ENCODE measurements at places on chromosomes 16 and 17.

DNA sequence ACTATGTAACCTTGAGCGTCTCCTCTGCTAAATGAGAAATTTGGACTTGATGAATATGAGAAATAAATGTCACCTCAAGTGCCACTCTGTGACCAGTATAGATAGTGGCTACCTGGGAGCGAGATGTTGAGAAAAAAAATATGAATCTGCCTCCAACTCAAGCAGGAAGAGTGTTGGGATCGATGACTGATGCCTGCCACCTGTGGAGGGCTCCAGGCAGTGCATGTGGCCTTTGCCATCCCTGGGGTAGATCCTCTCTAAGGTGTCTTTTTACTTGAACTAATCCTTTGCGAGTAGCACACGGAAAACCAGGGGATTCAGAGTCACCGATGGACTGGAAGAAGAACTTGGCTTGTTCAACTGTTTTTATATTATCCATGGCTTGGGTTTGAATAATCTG is 9.4 kb downstream of the CCDC182 start:
- no peak for DNase-seq

- no peak for DNase-seq
Observed at GRCh38 chr16:84368308-84368996, at the start of gene ATP2C2. Gene ATP2C2, plus strand, starts transcription at chr16:84368538. Its CDS starts 78 bp downstream, at chr16:84368616.

DNA sequence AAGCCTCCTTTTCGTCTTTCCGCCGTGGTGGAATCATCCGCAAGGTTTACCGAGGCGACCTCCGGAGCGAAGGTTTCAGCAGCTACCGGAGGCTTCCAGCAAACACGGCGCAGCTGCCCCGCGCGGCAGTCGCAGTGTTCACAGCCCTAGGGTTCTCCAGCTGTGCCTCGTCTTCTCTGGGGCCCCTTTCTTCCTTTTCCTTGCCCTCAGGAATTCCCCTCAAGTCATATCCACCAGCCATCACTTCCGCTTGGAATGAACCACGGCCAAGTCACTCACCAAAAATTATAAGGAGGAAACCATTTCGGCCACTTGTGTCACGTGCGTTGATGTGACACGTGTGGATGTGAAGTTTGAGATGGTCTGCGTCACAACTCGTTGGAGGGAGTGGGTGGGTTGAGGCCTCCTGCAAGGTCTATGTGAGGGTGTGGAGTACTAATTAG is 636 bp upstream of the ERN1 start:
- no peak for DNase-seq

GRCh38 chr17:48143629-48144028 is 36.1 kb downstream of the SNX11 start:
- no peak for DNase-seq

DNA sequence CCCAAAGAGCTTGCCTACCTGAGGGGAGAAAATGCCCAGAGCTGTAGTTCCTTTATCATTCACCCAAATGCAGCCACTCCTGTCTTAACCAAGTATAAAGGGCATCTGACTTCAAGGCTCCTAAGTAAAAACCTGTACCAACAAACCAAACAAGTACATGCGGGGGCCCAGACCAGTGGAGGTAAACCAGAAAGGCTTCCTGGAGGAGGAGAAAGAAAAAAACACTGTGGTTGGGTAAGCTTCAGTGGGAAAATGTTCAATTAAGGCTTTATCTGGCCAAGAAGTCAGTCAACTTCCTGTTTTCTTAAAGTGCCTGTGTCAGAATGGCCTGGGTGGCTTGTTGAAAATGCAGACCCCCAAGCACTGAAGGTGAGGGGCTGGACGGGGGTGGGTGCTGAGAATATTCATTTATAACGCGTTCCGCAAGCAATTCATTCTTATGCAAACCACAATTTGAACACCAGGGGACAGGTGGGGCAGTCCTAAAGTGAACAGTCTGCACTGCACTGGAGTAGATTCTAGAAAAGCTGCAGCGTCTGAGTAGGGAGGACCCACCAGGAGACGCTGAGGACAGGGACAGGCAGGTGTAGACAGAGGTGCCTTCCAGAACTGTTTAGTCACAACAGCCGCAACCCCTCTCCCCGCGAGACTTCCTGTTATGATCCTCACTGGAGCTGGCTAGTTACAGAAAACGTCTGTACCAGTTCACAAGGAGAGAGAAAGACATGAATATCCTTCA is 467.1 kb downstream of the SOX9 start:
- no peak for DNase-seq

GRCh38 chr16:87324411-87325275 is 7.5 kb upstream of the C16orf95 start:
- no peak for DNase-seq

GRCh38 chr17:44376124-44376523 is 12.5 kb upstream of the FAM171A2 start:
- DNase-seq = no peak

- DNase-seq = no peak
Observed at GRCh38 chr16:22388101-22388644, 13.8 kb upstream of the CDR2 start.

GRCh38 chr17:80352991-80353665 is 61.8 kb upstream of the ENDOV start:
- no peak for DNase-seq

GRCh38 chr16:82481455-82481854 is 145.3 kb upstream of the CDH13 start:
- no peak for DNase-seq

DNA sequence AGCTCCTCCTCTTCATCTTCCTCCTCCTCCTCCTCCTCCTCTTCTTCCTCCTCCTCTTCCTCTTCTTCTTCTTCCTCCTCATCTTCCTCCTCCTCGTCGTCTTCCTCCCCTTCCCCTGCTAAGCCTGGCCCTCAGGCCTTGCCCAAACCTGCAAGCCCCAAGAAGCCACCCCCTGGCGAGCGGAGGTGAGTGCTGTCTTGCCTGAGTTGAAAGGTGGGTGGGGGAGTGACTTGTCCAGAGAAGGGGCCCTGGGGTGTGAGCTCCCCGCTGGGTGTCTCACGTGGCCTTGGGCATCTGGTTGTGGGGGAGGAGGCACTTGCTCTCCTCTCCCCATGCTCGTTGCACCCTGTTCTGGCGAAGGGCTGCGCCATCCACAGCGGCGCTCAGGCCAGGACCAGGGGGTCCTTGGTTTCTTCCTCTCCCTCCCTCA is 8.0 kb downstream of the ELOB start:
- DNase-seq = no peak

- DNase-seq = no peak
Observed at GRCh38 chr17:27631411-27631760, 398 bp downstream of the LGALS9 start.

GRCh38 chr16:88907768-88908167 is 41.3 kb upstream of the PABPN1L start:
- no peak for DNase-seq

GRCh38 chr16:54061454-54061853 is 225.1 kb downstream of the IRX3 start:
- no peak for DNase-seq

GRCh38 chr17:3556916-3557767 is 470 bp downstream of the TRPV3 start:
- no peak for DNase-seq

GRCh38 chr16:85650844-85651628 is 37.7 kb downstream of the GINS2 start:
- no peak for DNase-seq

- no peak for DNase-seq
Observed at GRCh38 chr16:67028167-67028695, 718 bp upstream of the CBFB start.

- peak; percentile 90 for DNase-seq
Observed at GRCh38 chr16:569445-570254, at the start of gene PIGQ. Gene PIGQ, plus strand, starts transcription at chr16:569968. Its CDS starts 4,107 bp downstream, at chr16:574075.

GRCh38 chr17:67343237-67343636 is 23.1 kb downstream of the PSMD12 start:
- no peak for DNase-seq

GRCh38 chr17:36529121-36529520 is 5.5 kb downstream of the MYO19 start:
- no peak for DNase-seq

GRCh38 chr17:8138374-8138671 is 13.9 kb downstream of the PER1 start:
- no peak for DNase-seq

GRCh38 chr17:67980456-67980855 is 15.8 kb downstream of the C17orf58 start:
- DNase-seq = peak; percentile 32

GRCh38 chr17:56850591-56850990 is 16.6 kb downstream of the DGKE start:
- no peak for DNase-seq

GRCh38 chr17:63542942-63543821 is 7.1 kb upstream of the DCAF7 start:
- no peak for DNase-seq
